ENCODE measurements at places on chromosomes 2 and 18.
A peak's percentile ranks its signal among the peaks of the same experiment; 100 is the strongest.

- DNase-seq, result no peak
- H3K27me3 ChIP-seq, result no peaks in the 10 kb centered on the region
- H3K4me1 ChIP-seq, result no peaks in the 10 kb centered on the region
Observed at GRCh38 chr2:237092506-237092905, 6.8 kb downstream of the COPS8 start.

DNA sequence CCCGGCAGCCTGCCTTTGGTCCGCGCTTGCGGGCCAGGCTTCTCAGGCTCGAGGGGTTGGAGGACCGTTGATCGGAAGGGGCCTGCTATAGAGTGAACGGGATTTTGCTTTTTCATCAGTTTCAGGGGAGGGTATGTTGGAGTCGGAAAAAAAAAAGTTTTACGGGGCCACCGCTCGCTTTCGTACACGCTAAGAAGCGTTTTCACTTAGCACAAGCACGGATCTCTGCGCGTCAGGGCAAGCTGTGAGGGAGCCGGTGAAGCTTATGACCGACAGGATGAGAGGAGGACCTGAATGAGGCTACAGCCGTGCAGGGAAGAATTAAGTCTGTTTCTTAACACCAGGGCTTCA is 443 bp downstream of the CPSF3 start:
- DNase-seq, result peak; percentile 53
- H3K36me3 ChIP-seq, result no peaks in the 10 kb centered on the region
- peak overlapping the region; percentile 80 for H3K27ac ChIP-seq

DNA sequence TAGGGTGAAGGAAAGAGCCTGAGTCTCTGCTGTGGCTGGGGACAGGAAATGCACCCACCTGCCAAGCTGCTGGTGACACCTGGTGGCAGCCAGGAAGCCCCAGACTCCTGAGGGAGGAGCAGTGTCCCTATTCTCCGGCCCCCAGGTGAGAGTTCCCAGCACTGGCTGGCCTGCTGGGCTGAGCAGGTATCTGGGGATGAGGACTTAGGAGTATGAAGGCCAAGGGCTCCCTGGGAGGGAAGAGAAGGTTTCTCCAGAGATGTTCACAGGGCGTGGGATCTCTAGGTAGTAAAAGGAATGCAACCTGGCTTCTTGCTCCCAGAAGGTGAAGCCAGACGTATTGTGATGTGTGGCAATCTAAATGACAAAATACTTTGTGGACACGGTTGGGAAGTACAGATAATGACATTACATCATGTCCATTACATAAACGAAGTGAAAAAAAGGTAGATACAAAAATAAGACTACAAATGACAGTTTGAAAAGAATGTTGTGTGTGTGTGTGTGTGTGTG is 75.8 kb upstream of the SLC1A4 start:
- H3K4me3 ChIP-seq, result 0 out of 2 replicates have a peak overlapping the region, but pooled peaks have one; percentile 4
- H3K27ac ChIP-seq, result peak overlapping the region; percentile 84
- no peaks in the 10 kb centered on the region for H3K27me3 ChIP-seq
- peaks cover 54% of the 10 kb centered on the region for H3K4me1 ChIP-seq
- no peaks in the 10 kb centered on the region for H3K36me3 ChIP-seq

DNA sequence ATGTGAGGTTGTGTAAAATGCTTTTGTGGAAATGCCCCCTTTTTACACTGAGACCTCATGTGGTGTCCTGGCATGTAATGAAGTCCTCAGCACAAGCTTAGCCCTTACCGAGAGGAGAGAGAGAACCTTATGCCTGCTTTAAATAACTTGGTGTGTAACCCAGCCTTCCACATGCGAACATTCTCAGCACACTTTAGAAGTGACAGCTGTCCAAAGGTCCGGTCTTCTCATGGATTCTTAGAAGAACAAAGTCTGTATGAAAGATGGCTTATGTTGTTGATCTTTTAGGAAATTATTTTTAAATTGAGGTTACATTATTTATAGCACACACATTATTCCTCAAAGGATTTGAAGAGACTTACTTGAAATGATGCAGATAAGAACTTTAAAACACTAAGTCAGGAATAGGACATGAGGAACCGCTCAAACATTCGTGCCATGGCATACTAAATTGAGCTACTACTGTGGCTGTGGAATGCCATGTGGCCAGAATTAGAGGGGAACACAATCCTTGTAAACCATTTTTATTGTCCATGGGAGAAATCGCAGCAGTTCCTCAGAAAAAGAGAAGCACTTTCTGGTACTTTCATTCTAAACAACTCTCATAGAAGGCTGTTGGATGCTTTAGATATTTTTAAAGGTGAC is 79.6 kb downstream of the WDSUB1 start:
- no peak for DNase-seq
- peaks cover 5% of the 10 kb centered on the region for H3K4me1 ChIP-seq
- H3K4me3 ChIP-seq, result no peak overlapping the region
- H3K36me3 ChIP-seq, result no peaks in the 10 kb centered on the region
- H3K27me3 ChIP-seq, result no peaks in the 10 kb centered on the region

DNA sequence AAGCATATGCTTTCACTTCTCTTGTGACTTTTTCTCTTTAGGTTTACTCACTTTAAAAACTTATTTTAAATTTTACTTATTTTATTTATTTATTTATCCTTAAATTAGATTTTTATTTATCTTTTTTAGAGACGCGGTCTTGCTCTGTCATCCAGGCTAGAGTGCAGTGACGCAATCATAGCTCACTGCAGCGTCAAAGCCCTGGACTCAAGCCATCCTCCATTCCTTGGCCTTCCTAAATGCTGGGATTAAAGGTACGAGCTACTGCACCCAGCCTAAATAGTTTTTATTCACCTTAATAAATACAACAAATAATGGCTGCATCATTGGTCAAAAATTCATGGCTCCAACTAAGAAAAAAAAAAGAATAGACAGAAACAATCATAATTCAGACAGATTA is 415.7 kb upstream of the FIGN start:
- peaks cover 4% of the 10 kb centered on the region for H3K4me1 ChIP-seq
- no peak overlapping the region for H3K4me3 ChIP-seq
- no peaks in the 10 kb centered on the region for H3K36me3 ChIP-seq
- no peaks in the 10 kb centered on the region for H3K27me3 ChIP-seq

DNA sequence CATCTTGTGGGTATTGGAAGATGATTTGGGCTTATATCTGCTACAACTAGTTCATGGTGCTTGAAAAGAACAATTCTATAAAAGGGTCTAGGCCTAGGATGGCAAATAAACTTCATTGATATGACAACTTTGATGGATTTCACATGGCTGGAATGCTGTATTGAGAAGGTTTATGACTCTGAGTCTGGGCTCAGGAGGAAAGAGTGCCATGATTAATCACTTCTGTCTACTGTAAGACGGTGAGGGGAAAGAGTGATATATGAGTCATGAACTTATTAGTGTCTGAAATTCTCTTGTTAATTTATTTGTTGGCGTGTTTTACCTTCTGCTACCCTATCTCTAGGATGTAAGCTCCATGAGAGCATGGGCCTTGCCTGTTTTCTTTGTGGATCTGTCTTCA is 17.0 kb upstream of the ADCYAP1 start:
- no peak overlapping the region for H3K4me3 ChIP-seq
- no peaks in the 10 kb centered on the region for H3K4me1 ChIP-seq
- H3K27me3 ChIP-seq, result no peaks in the 10 kb centered on the region
- DNase-seq, result no peak
- H3K36me3 ChIP-seq, result no peaks in the 10 kb centered on the region

GRCh38 chr2:61785583-61785982 is 68.3 kb downstream of the FAM161A start:
- no peak for DNase-seq
- H3K36me3 ChIP-seq, result no peaks in the 10 kb centered on the region
- H3K4me3 ChIP-seq, result no peak overlapping the region
- H3K27ac ChIP-seq, result no peak overlapping the region

- H3K4me3 ChIP-seq, result no peak overlapping the region
- no peak overlapping the region for H3K27ac ChIP-seq
- H3K36me3 ChIP-seq, result no peaks in the 10 kb centered on the region
- no peaks in the 10 kb centered on the region for H3K27me3 ChIP-seq
- no peaks in the 10 kb centered on the region for H3K4me1 ChIP-seq
Observed at GRCh38 chr2:147547440-147547839, 297.4 kb upstream of the ACVR2A start.

DNA sequence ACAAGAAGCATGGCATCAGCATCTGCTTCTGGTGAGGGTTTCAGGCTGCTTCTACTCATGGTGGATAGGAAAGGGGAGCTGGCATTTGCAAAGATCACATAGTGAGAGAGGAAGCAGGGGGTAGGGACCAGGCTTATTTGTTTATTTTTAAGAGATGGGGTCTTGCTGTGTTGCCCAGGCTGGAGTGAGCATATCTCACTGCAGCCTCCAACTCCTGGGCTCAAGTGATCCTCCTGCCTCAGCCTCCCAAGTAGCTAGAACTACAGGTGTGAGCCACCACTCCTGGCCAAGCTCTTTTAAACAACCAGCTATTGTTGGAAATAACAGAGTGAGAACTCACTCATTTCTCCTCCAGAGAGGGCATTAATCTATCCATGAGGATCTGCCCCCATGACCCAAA is 269.4 kb upstream of the FBXO11 start:
- no peaks in the 10 kb centered on the region for H3K36me3 ChIP-seq
- H3K4me1 ChIP-seq, result no peaks in the 10 kb centered on the region

- no peak for DNase-seq
- no peak overlapping the region for H3K4me3 ChIP-seq
- no peaks in the 10 kb centered on the region for H3K4me1 ChIP-seq
- H3K36me3 ChIP-seq, result no peaks in the 10 kb centered on the region
- H3K27ac ChIP-seq, result no peak overlapping the region
Observed at GRCh38 chr2:218961651-218962570, 2.4 kb downstream of the CDK5R2 start.
